ENCODE measurements at places on chromosomes 4 and X. TPM values are rescaled to one million over a fixed set of nuclear protein-coding genes. Genes with fewer than 3 reads are reported as not detected.

The GAGE1 gene
- total RNA-seq = not detected

DNA sequence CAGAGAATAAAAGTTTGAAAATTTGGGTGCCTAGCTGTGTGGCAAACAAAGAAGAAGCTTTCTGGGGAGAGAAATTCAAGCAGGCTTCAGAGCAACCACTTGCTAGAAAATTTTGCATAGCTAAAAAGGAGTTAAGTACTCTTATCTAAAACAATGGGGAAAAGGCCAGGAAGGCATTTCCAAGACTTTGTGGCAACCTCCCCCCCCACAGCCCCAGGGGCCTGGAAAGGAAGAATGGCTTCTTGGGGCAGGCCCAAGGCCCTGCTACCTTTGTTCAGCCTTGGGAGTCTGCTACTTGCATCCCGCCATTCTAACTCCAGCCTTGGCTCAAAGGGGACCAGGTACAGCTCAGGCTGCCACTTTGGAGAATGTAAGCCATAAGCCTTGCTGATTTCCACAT, 102.2 kb downstream of the PTCHD1 start:
- peaks cover 4% of the 10 kb centered on the region for H3K27me3 ChIP-seq
- H3K36me3 ChIP-seq = no peaks in the 10 kb centered on the region
- H3K27ac ChIP-seq = no peak overlapping the region
- H3K4me3 ChIP-seq = no peak overlapping the region
- no peak for DNase-seq

GRCh38 chrX:17778997-17779396, 41.7 kb downstream of the SCML1 start:
- peaks cover 12% of the 10 kb centered on the region for H3K27me3 ChIP-seq
- H3K27ac ChIP-seq = no peak overlapping the region
- no peaks in the 10 kb centered on the region for H3K36me3 ChIP-seq
- no peaks in the 10 kb centered on the region for H3K4me1 ChIP-seq
- no peak overlapping the region for H3K4me3 ChIP-seq

The FAM47E gene
- 0.73 TPM for total RNA-seq

DNA sequence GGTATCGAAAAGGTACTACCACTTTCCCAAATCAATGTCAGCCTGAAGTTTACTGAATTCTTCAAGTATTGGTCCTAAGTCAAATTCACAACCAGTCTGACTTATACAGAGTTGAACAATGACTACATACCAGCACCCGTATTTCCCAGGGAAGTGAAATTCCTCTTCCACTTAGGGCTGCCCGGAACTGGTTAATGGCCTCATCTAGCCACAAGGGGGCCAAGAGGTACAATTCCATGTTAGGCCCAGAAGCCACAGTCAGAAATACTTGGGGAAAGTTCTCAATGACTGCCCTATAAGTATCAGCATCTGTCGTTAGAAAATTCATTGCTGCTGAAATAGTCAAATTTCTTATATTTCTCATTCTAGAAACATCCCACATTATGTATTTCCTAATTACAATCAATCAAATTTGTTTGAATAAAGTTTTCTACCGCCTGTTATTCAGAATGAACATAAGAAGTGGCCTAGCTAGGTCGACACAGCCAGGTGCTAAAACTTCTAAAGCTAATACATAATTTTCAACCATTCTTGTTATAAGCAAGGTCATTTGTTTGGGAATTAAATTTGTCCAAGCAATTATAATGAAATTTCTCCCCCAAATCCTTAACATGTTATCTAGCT, 5.6 kb upstream of the PCDH7 start:
- H3K4me3 ChIP-seq = no peak overlapping the region
- peaks cover 12% of the 10 kb centered on the region for H3K4me1 ChIP-seq
- no peaks in the 10 kb centered on the region for H3K27me3 ChIP-seq
- no peak for DNase-seq
- peaks cover 8% of the 10 kb centered on the region for H3K36me3 ChIP-seq

Measured in chondrocyte (in vitro differentiated cells).